ENCODE measurements at places on chromosomes 4 and X. TPM values are rescaled to one million over a fixed set of nuclear protein-coding genes. Genes with fewer than 3 reads are reported as not detected.

GRCh38 chrX:23008431-23009099, 8.8 kb downstream of the DDX53 start:
- H3K36me3 ChIP-seq = no peaks in the 10 kb centered on the region
- H3K4me3 ChIP-seq = no peak overlapping the region
- no peaks in the 10 kb centered on the region for H3K4me1 ChIP-seq
- no peak for DNase-seq

DNA sequence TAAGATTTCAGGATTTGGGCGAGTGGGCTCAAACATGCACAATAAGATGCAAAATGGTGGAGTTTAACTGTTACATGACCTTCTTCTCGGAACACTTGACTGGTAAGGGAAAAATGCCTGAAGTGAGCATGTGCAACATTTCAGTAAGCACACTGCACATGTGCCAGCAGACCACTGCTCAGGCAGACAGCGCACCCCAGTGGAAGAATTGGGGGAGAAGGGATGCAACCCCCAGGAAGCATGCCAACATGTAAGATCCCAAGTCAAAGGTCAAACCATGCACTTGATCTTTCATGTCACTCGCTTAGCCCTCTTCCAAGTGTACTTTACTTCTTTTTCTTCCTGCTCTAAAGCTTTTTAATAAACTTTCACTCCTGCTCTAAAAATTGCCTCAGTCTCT, 256.3 kb downstream of the CENPC start:
- H3K27me3 ChIP-seq = no peaks in the 10 kb centered on the region
- no peaks in the 10 kb centered on the region for H3K36me3 ChIP-seq
- H3K27ac ChIP-seq = no peak overlapping the region
- DNase-seq = no peak
- H3K4me3 ChIP-seq = no peak overlapping the region
- H3K4me1 ChIP-seq = no peaks in the 10 kb centered on the region

The EPGN gene
- total RNA-seq = 2.5 TPM

- no peaks in the 10 kb centered on the region for H3K27me3 ChIP-seq
- H3K4me1 ChIP-seq = no peaks in the 10 kb centered on the region
- no peak overlapping the region for H3K27ac ChIP-seq
- DNase-seq = no peak
- no peaks in the 10 kb centered on the region for H3K36me3 ChIP-seq
- no peak overlapping the region for H3K4me3 ChIP-seq
Observed at GRCh38 chr4:187006189-187006618, 282.5 kb upstream of the FAT1 start.

The COL4A6 gene
- total RNA-seq = 1.8 TPM

DNA sequence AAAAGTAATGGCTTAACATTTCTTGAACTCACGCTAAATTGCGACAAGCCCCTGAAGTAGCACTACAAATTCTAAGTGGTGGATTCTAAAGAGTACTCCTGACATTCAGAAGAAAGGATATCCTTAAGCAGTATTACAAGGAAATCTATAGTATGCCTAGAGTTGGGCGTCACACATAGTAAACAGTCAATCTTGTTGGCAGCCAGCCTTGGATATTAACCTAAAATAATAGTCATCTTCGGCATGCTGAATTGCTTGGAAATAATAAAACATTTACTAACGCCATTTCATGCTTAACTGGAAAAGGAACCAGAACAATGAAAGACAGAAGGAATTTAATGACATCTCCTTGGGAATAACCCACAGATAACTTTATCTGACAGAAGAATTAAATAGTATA, 18.6 kb downstream of the ATP8A1 start:
- H3K4me1 ChIP-seq = peaks cover 41% of the 10 kb centered on the region
- H3K27me3 ChIP-seq = no peaks in the 10 kb centered on the region
- H3K36me3 ChIP-seq = no peaks in the 10 kb centered on the region
- DNase-seq = no peak
- H3K4me3 ChIP-seq = no peak overlapping the region
- no peak overlapping the region for H3K27ac ChIP-seq

GRCh38 chr4:113071805-113072204, 22.4 kb downstream of the ANK2 start:
- H3K27me3 ChIP-seq = no peaks in the 10 kb centered on the region
- no peak for DNase-seq
- H3K4me1 ChIP-seq = no peaks in the 10 kb centered on the region
- no peak overlapping the region for H3K4me3 ChIP-seq
- no peaks in the 10 kb centered on the region for H3K36me3 ChIP-seq

GRCh38 chrX:16714504-16714903, 2.0 kb upstream of the CTPS2 start:
- H3K36me3 ChIP-seq = no peaks in the 10 kb centered on the region
- no peaks in the 10 kb centered on the region for H3K27me3 ChIP-seq
- H3K4me3 ChIP-seq = no peak overlapping the region
- no peak for DNase-seq
- no peaks in the 10 kb centered on the region for H3K4me1 ChIP-seq

The ANK2 gene
- total RNA-seq = 14.0 TPM

DNA sequence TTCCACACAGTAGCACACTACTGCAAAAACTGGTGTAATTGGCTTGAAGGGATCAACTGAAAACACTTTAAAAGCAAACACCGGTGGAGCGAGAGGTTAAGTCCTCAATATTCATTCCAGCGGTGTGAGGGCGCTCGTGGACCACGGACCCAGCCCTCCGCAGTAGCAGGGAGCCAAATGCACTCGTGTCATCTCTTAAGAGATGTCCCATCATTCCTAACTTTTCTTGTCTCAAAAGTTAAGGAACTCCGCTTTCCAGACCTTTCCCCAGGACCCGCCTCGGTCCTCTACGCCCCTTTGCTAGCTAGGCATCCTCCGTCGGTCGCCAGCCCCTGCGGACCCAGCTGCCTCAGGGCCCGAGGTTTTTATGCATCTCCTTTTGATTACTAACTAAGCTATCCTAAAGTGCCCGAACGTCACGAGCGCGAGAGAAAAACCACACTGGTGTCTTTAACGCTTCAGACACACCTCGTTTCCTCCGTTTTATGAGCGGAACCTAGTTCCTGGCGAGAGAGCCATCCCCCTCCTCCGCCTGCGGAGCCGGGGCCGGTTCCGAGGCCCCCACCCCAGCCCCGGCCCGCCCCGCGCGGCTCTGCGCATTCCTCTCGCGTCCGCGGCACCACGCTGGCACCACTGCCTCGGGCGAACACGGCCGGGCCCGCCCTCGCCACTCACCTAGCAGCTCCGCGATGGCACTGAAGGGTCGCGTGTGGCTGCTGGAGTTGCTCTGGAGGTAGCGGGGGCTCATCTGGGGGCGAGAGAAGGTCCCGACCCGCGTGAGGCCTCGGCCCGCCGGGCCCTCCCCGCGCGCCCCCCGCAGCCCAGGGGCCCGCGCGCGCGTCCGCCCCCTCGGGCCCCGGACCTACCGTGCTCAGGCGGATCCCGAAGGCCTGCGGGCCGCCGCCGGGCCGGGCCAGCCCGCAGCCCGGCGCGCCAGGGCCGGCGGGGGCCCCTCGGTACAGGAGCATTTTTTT, 723 bp downstream of the MORC4 start:
- H3K36me3 ChIP-seq = no peaks in the 10 kb centered on the region
- H3K27me3 ChIP-seq = no peaks in the 10 kb centered on the region
- H3K27ac ChIP-seq = peak overlapping the region; percentile 49
- H3K4me1 ChIP-seq = no peaks in the 10 kb centered on the region
- DNase-seq = peak; percentile 53

GRCh38 chr4:180532691-180533090, 1710.5 kb upstream of the TENM3 start:
- DNase-seq = no peak
- H3K36me3 ChIP-seq = no peaks in the 10 kb centered on the region
- no peak overlapping the region for H3K4me3 ChIP-seq
- no peak overlapping the region for H3K27ac ChIP-seq
- no peaks in the 10 kb centered on the region for H3K27me3 ChIP-seq
- H3K4me1 ChIP-seq = no peaks in the 10 kb centered on the region
